ENCODE measurements at places on chromosomes 2 and 18.

- DNase-seq, result no peak
Observed at GRCh38 chr18:54358495-54359040, 862 bp downstream of the C18orf54 start.

GRCh38 chr18:32048507-32049091, 30.0 kb downstream of the RNF125 start:
- DNase-seq, result no peak

GRCh38 chr2:239288237-239288636, 112.6 kb downstream of the HDAC4 start:
- DNase-seq, result no peak

DNA sequence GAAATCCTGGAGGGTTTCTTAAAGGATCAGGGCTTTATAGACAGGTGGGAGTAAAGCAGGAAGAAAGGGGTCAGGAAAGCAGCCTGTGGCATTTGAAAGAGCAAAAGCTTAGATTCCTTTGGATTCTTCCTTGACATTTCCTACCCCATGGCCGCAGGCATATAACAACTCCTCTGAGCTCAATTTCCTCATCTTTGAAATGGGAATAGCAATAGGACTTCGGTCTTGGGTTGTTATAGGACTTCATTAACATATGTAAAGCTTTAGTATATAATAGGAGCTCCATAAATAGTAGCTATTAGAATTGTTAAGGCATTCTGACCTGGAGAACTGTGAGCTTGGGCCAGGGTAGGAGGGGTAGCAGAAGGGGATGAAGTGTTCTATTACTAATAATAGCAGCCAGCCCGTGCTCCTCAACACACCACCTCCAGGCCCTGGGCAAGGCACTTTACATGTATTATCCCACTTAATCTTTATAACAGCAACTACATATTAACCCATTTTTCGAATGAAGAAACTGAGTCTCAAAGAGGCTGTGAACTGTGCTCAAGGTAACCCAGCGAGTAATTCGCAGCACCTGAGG, 10.6 kb downstream of the ZFP36L2 start:
- no peak for DNase-seq

GRCh38 chr2:61016392-61017002, 1.0 kb upstream of the PEX13 start:
- DNase-seq, result no peak

- no peak for DNase-seq
Observed at GRCh38 chr2:238949710-238950345, 101.9 kb downstream of the TWIST2 start.

- no peak for DNase-seq
Observed at GRCh38 chr2:195202163-195202845, 454.7 kb upstream of the SLC39A10 start.

DNA sequence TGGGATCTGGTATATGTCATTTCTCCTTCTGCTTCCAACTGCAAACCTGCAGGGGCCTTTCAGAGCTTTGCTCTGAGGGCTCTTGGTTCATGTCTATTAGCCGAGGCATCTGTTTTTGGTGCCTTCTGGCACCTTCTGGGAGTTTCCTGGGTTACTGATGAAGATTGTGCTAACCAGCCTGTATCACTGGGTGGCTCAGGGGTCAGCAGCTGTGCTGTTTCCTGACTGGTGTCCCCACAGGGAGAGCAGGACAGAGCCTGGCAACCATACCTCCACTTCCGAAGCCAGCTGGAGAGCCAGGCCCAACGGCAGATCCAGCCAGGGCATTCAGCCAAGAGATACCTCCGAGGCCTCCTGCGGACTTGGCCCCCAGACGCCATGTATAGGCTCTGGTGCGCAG, 17.5 kb downstream of the KIAA2012 start:
- DNase-seq, result no peak

DNA sequence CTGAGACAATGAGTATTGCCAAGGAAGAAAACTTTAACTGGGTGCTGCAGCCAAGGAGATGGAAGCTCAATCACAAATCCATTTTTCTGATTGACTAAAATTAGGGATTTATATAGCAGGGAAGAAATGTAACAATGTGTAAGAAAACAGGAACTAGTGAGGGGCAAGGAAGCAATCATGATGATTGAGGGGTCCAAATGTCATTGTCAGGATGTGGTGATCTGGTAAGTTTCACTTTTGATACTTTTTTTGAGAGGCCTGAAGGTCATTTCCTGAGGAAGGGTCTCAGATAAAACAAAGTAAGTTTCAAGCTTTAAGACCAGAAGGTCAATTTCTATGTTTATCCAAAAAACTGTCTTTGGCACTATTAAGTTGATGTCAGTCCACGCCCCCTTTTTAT, 12.0 kb upstream of the GCC2 start:
- no peak for DNase-seq

GRCh38 chr2:162926501-162926900, 87.9 kb upstream of the KCNH7 start:
- no peak for DNase-seq

- DNase-seq, result no peak
Observed at GRCh38 chr2:38128653-38129052, 52.7 kb upstream of the CYP1B1 start.

GRCh38 chr2:120350801-120351320, 4.9 kb downstream of the INHBB start:
- DNase-seq, result no peak

DNA sequence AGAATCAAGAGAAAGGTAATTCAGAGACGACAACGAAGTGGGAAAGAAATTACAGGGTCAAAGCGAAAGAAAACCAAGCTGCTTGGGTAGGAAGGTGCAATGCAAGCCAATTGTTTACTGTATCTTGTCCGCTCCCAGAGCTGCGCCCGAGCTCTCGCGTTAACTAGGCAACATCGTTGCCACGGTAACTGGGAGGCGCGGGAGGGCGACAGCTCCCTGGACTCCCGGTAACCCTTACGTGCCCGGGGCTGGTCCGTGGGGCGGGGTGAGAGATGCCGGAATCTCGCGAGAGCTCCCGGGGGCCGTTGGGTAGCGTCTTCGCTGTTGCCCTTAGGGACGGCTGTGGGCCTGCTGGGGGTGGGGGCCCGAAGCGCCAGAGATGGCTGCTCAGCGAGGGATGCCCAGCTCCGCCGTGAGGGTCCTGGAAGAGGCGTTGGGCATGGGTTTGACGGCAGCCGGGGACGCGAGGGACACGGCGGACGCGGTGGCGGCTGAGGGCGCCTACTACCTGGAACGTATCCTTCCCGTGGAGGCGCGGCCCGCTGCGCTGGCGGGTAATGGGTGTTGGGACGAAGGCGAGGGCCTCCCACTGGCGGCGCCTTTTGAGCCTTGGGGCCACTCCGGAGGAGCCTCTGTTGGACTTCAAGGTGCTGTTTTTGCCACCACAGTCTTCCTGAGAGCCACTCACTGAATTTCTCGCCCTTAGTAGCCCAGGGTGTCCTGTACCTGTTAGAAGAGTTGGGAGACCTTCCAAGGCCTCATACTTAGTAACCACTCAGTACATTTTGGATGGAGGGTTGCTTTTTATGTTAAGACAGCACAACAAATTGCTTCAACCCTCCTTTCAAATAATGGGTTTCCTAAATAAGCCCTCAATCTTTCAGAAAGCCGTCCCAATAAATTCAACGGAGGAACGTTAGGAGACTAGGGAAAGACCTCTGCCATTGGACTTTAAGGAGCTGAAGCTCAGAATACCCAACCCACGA, at the start of gene SPAG16:
Gene SPAG16 (plus strand): TSS at position 360 of the 986 bp plus-strand sequence.
- DNase-seq, result peak; percentile 97

- DNase-seq, result no peak
Observed at GRCh38 chr2:219506153-219506801, 7.6 kb downstream of the GMPPA start.

GRCh38 chr2:110958346-110959119, 162.2 kb upstream of the BCL2L11 start:
- DNase-seq, result no peak

DNA sequence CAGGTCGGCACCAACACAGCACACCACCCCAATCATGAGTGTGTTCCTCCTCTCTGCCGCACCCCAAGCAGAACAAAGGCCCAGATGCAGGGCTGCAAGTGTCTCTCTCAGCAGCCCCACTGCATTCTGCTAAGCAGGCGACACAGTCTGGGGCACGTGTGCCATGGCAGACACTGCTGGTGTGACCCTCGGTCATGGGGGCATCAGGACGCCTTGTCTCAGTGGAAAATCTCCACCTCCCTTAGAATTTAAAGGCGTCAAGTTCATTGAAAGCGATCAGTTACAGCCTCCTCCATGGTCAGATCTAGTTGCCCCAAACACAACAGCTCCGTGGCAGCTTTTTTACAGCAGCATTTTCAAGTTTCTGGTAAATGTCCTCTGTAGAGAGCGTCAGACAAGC, 57.2 kb downstream of the ADNP2 start:
- no peak for DNase-seq

GRCh38 chr2:129748653-129749052, 230.8 kb upstream of the RAB6C start:
- peak; percentile 47 for DNase-seq
